Fibroblast of lung (primary cell): ENCODE measurements at places on chromosomes 11 and 22. TPM values are rescaled to one million over a fixed set of nuclear protein-coding genes. Genes with fewer than 3 reads are reported as not detected.

The KCNK7 gene
- under 0.01 TPM in 1 of 2 replicates, not detected in the other for total RNA-seq

The RFPL2 gene
- total RNA-seq = not detected in 2 replicates

The SERPIND1 gene
- not detected in 2 replicates for total RNA-seq

The NAV2 gene
- total RNA-seq = 7.7 and 14.0 TPM in 2 replicates

The PKDREJ gene
- total RNA-seq = under 0.01 TPM in 2 replicates

- DNase-seq = no peak
These were observed 270.4 kb downstream of the MIAT start for GRCh38 chr22:26927821-26928220.

GRCh38 chr22:37212174-37212906 lies at the start of gene SSTR3:
TSS of gene SSTR3 (minus strand) at chr22:37212477. CDS start at chr22:37207803, 4,674 bp downstream.
- DNase-seq = no peak

DNA sequence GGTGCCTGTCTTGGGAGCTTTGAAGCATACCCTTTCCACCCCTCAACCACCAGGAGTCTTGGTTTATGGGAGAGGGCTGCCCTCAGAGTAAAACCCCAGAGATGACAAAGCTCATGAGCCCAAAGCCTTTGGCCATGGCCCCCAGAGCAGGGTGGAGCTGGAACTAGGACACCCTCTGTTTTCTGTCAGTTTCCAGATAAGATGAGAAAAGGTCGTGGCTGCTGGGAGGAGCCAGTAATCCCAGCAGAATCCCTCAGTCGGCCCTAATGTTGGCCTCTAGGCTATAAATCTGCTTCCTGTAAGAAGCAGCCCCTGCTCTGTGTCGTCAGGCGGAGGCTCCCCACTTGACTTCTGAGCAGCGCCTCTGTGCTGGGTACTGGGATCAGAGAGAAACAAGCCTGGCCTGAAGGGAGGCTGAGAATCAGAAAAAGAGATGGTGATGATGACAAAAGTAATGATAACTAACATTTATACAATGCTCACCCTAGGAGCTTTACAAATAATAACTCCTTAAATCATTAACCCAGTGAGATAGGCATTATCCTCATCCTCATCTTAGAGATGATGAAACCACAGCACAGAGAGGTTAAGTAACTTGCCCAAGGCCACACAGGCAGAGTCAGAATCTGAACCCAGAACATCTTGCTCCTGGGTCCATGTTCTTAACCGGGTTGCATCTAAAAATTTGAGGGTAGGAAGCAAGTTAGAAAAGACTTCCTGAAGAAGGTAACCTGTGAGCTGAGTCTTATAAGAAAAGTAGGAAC lies 471.4 kb downstream of the SOX6 start:
- DNase-seq = no peak

GRCh38 chr11:34558673-34559072 lies 45.1 kb upstream of the ELF5 start:
- DNase-seq = no peak

GRCh38 chr11:116527180-116527991 lies 245.4 kb downstream of the BUD13 start:
- DNase-seq = no peak

GRCh38 chr22:38235240-38235850 lies 33.6 kb downstream of the MAFF start:
- no peak for DNase-seq

DNA sequence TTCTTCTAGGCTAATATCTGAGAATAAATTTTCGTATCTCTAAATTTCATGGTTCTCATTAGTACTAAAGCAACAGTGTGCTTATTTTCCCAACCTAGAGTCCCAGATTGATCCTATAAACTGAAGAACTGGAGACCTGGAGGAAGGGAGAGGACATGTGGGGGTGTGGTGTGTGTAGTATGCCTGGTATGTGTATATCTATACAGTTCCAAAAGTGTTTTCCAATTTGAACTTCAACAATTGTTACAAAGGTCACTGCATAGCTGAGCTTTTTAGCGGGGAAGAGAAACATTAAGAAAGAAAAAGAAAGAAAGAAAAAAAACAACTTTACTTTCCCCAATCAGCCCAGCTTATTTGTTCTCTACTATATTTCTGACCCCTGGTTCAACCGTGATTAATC lies 152.1 kb downstream of the SOX6 start:
- peak; percentile 9 for DNase-seq

GRCh38 chr11:123567466-123567865 lies 87.0 kb downstream of the SCN3B start:
- no peak for DNase-seq

GRCh38 chr11:58507355-58507754 lies 550 bp downstream of the OR5B21 start:
- DNase-seq = no peak

DNA sequence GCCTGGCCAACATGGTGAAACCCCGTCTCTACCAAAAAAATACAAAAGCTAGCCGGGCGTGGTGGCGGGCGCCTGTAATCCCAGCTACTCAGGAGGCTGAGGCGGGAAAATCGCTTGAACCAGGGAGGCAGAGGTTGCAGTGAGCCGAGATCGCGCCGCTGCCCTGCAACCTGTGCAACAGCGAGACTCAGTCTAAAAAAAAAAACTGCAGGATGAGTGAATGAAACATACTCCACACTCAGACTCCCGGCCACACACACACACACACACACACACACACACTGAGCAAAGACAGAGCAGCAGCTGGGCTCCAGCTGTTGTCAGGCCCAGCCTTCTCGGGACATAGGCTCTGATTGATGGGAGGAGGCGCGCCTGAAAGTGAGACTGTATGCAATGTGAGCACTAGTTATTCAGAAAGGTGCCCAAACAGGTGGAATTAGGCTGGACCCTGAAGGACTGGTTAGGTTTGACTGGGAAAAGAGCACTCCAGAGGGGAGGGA lies 1.5 kb upstream of the PLEKHA7 start:
- peak; percentile 81 for DNase-seq

DNA sequence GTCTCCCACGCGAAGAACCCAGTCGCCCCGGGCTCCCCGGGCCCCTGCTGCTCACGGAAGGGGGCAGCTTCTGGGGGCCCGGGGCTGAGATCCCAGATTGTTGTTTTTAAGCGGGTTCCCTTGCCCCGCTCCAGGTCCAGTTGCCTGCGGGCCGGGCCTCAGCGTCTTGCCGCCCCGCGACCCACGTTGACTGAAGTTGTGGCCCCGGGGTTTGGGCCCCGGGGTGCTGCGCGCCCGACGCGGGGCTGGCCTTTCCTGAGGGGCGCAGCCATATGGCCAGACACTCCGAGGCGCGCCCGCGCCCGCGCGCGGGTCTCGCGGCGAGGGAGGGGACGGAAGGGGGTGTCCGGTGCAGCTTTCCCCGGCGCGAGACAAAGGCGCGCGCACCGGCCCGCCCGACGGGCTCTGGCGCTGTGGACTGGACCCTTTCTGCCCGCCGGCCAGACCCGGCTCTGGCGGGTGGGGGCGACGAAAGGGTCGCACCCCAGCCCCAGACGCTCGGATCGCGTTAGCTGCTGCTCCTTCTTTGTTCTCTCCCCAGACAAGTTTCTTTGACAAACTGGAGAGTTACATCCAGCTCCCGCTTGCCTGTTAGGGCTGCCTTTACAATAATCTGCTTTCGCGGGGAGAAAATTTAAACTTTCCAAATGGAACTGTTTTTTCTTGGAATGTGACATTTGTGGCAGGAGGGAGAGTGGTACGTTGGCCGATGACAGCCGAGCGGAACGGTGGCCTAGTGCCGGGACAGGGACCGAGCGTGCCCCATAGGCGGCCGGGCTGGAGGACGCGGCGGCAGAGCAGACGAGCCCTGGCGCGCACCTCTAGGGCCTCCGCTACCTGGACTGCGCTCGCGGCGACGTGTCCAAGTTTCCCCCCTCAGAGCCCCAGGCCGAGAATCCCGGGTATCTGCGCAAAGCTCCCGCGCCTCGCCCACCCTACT lies 716 bp downstream of the AMOTL1 start:
- peak; percentile 41 for DNase-seq

GRCh38 chr11:22602504-22602903 lies 23.1 kb downstream of the FANCF start:
- DNase-seq = no peak

- no peak for DNase-seq
These were observed 23.3 kb downstream of the LRP5 start for GRCh38 chr11:68335683-68336082.

DNA sequence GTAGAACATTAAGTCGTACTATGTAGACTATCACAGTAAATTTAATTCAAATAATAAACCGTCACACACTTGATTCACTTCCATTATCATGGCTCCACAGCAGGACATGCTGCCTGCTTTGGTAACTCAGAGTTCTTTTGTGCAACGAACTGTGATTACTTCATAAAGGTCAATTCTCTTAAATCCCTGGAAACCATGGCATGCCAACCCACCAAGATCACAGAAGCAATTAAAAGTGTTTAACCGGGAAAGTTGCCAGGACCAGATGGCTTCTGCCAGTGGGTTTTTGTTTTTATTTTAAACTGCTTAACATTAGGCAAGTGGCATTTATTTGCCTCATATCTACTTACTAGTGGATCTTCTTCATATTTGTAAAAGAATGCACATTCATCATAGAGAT lies 1162.1 kb downstream of the DLG2 start:
- DNase-seq = peak; percentile 3

DNA sequence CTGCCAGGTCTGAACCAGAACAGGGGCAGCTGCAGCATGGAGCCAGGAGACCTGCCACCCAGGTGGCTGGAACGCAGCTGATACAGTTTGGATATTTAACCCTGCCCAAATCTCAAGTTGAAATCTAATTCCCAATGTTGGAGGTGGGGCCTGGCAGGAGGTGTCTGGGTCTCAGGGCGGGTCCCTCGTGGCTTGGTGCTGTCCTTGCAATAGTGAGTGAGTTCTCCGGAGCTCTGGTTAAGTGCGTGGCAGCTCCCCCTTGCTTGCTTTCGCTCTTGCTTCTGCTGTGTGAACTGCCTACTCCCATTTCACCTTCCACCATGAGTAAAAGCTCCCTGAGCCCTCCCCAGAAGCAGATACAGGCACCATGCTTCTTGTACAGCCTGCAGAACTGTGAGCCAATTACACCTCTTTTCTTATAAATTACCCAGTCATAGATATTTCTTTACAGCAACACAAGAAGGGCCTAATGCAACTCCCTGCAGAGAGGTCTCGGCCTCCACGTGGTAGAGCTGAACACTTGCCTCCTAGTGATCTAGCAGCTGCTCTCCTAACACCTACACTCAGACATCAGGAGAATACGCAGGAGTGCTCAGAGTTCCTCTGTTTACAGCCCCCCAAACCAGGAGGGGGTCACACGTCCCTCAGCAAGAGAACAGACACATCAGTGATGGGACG lies 203.7 kb downstream of the CTTN start:
- no peak for DNase-seq

DNA sequence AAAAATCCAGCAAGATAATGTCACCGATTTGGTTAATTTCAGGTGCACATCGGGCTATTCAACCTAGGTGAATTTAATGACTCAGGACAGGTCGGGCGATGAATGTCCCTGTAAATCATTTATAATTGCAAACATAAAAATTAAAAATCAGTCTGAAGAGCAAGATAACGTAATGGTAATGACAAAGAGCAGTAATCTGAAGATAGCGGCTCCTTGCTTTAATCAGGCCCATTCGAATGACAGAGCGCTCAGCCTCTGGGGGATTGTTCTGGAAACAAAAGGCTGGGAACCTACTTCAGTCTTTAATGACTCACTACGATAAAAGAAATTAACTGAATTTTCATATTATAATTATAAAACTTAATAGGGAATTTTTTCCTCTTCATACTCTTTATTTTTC lies 61.3 kb downstream of the RCN1 start:
- DNase-seq = no peak

DNA sequence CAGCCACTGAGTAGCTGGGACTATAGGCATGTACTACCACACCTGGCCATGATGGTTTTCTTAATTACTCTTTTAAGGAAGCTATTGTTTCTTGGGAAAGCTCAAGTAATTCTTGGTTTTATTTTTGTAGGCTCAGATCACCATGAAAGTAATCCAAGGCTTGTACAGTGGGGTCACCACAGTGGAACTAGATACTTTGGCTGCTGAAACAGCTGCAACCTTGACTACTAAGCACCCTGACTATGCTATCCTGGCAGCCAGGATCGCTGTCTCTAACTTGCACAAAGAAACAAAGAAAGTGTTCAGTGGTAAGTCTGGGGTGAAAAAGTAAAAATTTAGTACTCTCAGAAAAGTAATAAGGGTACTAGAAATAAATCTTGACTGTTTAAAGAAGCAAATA lies 11.3 kb downstream of the RRM1 start:
- no peak for DNase-seq

DNA sequence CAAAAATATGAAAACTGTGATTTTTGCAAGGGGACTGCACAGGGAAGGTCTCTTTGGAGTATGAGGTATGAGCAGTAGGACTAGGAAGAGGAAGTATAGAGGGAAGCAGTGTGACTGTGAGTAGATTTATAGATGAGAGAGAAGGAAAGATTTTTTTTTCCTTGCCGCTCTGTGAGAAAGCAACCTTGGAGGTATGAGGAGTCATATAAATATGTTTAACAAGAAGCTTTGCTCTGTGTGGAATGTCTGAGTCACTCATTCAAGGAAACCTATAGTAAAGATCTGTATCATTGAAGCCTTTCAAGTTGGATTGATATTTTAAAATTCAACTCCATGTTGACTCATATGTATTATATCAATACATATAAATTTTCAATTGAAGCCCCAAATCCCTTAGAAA lies 26.2 kb downstream of the DNHD1 start:
- DNase-seq = peak; percentile 78

GRCh38 chr11:5137014-5137413 lies 1.1 kb downstream of the OR52A5 start:
- DNase-seq = no peak

DNA sequence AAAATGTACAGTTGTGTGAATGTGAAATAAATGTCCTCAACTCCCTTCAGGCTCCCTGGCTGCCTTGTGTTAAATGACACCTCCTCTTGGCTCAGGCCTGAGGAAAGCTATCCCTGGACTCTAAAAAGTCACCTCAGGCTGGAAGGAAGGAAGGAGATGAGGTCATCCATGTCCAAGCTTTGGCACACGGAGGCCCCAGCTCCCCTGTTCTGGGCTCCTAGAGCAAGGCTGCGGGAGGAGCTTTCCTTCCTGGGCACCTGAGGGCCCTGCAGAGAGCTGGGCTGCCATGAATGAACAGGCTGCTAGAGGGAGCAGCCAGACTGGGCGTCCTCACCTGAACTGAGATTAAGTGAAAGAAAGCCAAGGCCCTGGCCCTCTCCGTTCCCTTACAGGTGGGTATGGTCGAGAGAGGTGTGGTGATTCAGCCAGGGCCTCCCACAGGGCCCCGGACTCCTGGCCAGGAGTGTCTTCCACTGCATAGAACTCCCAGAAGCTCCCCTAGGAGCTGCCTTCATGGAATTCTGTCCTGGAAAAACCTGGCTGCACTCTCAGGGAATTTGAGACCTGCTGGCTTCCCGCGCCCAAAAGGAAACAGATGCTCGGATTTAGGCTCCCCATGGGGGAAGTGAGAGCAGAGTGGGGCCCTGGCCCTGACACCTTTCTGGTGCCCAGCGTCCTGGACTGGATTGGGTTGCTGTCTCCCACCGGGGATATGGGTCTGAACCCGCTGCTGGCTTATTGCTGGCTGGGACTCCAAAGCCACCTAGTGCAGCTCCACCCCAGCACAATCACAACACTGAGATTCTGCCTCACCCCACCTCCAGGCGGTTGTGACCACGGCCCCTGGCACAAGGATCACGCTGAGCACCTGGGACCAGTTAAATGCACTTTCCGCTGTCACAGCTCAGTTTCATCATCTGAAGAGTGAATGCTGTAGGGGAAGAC lies 22.2 kb downstream of the MYBPC3 start:
- no peak for DNase-seq

- DNase-seq = no peak
These were observed 29.5 kb downstream of the KREMEN1 start for GRCh38 chr22:29102300-29102699.
